ENCODE measurements at places on chromosomes 6 and 20.

GRCh38 chr6:74939721-74940620, 265.9 kb downstream of the COL12A1 start:
- DNase-seq = no peak

- no peak for DNase-seq
Observed at GRCh38 chr20:24472426-24472825, 3.0 kb downstream of the SYNDIG1 start.

GRCh38 chr6:39312912-39313525, 1.2 kb downstream of the KCNK17 start:
- DNase-seq = no peak

DNA sequence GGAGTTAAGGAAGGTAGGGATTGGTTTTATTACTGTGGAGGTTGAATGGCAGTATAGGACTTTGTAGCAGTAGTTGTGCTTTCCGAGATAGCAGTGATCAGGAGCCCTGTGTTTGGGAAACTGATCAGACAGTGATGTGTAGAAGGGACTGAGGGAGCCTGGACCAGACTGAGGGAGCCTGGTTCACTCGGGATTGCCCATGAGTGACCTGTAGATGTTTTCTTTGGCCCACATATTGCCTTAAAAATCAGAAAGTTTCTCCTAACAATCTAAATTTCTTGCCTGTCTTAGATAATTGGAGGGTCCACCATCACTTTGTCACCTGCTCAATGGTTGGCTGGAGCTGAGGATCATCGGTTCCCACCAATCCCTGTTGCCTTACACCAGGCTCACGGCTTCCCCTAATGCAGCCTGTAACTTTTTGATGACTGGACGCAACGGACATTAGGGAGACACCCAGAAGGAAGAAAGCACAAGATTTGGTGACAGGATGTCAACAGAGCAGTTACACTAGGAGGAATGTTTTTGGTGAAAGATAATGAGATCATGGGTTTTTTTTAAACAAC, 1.1 kb downstream of the CDS2 start:
- DNase-seq = no peak

- no peak for DNase-seq
Observed at GRCh38 chr6:146295695-146296094, 247.9 kb upstream of the RAB32 start.

- no peak for DNase-seq
Observed at GRCh38 chr6:42295677-42296076, 78.0 kb upstream of the MRPS10 start.

DNA sequence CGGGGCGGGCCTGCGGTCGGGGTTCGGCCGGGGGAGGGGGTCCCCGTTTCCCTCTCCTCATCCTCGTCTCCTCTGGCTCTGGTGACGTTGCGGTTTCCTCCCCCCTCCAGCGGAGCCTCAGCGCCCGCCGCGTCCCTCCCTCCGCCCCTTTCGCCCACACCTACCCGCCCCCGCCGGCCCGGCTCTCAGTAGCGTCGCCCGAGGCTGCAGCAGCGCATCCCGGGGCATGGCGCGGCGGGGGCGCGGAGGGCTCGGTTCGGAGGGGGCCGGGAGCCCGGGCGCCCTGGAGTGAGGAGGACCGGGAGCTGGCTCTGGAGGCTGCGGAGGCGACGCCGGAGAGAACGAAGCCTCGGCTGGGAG, at the start of gene DSE:
Gene DSE (plus strand): TSS at position 188 of the 360 bp plus-strand sequence. CDS start 28,304 bp downstream, outside the sequence.
- peak; percentile 78 for DNase-seq

DNA sequence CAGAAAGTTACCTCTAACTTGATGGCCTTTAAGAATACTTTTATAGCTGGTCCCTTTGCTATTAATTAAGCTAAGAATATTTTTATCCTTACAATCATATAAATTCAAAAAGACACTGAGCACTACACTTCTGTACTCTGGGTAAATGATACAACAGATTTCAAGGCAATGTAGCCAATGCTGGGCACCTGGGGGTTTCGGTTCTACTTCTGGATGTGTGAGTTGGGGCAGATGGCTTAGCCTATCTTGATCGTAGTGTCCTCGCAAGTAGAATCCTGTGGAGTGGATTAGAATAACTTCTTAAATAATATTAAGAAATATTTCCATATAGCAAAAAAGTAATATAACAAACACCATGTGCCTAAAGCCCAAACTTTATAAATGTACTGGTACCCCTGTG, 96.9 kb upstream of the NT5E start:
- DNase-seq = no peak

GRCh38 chr6:132218059-132218696, 183.1 kb downstream of the MOXD1 start:
- DNase-seq = no peak

DNA sequence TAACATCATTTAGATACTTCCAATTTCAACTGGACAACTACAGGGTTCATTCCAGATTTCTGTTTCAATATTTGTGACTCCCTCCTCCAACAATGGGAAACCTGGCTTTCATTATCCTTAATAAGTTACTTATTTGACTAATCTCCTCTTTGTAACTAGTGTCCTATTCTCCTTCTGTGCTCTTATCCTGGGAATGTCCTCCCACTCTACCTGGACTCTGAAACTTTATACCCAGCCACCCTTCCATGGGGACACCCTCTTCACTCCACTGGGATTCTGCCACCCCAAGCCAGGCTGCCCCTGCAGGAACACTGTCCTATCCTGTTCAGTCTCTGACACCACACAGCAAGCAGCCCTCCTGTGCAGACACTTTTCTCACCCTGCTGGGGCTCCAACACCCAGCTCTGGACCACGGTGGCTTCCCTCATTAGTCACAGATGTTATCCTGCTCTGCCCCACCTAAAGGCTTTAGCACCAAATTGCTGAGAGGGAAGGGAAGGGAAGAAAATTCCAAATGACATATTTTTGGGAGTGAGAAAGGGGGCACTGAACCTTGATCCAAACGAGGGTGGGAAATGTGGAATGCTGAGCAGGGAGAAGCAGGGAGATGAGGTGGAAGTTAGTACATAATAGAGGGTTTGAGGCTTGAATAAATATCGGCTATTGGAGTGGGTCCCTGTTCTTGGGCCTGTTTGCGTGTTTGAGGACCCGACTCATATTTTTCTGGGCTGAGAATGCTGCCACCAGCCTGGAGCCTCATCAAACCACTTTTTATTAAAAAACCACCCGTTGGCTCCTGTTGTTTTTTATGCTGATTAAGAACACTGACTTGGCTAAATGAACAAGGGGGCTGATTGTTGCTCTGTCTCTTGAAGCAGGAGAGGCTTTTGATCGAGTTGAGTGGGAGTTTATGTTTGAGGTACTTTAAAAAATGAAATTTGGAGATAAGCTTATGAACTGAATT, 54.0 kb upstream of the AKIRIN2 start:
- no peak for DNase-seq

DNA sequence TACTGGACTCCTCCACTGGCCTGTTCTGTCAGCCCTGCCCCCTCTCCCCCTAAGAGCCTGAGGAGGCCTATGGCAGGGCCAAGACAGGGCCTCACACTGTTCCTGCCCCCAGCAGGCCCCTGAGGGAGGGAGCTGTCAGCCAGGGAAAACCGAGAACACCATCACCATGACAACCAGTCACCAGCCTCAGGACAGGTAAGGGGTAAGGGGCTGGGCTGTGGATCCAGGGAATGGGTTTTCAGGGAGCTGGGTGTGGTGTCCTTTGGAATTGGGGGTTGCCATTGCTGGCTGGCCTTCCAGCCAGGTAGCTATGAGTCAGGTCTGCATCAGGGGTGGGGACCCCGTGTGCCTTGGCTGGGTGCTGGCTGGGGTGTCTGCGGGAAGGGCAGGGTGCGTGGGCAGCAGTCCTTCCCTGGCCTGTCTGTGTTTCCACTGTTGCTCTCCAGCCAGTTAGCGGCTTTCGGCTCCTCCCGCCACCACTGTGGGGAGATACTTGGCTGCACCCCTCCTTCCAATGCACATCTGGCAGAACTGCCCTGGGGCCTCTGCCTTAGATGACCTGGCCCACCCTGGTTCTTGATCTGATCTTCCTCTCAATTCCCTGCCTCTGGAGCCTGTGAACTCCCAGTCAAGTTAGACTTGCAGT, 3.9 kb downstream of the SLC29A1 start:
- no peak for DNase-seq

DNA sequence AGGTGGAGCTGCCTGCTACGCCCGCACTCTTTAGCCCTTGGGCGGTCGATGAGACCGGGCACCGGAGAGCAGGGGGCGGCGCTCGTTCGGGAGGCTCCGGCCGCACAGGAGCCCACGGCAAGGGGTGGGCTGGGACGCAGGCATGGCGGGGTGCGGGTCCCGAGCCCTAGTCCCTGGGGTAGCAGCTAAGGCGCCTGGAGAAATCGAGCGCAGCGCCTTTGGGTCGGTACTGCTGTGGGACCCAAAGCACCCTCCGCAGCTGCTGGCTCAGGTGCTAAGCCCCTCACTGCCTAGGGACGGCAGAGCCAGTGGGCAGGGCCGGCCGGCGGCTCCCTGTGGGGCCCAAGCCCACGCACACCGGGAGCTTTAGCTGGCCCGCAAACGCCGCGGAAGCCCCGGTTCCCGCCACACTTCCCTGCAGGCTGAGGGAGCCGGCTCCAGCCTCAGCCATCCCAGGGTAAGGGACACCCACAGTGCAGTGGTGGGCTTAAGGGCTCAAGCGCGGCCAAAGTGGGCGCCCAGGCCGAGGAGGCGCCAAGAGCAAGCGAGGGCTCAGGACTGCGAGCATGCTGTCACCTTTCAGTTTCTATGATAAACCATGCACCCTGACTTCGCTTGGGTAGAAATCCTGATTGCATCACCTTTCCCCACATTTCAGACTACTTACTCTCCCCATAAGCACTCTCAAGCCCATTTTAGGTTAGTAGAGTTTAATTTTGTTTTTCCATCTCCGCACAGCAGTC, 52.0 kb downstream of the MYLIP start:
- no peak for DNase-seq

DNA sequence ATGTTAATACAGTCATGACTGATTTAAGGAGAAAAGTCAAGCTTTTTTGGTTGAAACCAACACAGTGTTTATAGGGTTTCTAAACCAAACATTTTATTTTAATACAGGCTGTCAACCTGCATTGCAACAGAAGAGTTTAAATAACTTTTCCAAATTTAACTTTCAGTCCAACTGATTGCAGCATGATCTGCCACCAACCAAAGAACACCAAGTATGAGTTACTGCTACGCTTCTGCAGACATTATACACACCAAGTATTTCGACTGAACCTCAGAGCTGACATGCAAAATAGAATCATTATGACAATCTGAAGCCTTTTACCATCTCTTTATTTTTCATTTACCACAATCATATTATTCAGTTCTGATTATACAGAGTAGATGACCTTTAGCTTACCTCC, 151.2 kb upstream of the DST start:
- DNase-seq = no peak

DNA sequence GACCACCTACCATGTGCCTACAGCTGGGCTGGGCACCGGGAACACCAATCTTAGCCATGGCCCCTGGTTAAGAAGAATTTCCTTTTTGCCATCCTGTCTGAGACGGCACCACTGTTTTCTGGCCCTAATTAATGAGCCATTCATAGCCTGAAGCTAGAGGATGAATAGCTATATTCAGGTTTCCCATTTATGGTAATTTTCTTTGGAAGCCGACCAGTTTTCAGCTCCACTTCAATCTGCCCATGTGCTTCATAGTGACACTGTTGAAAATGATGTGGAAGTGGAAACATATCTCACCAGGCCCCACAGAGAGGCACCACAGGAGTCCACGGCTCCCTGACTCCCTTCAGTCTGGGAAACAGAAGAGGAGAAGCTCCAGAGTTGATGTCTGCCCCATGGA, 22.6 kb upstream of the ULBP3 start:
- no peak for DNase-seq

DNA sequence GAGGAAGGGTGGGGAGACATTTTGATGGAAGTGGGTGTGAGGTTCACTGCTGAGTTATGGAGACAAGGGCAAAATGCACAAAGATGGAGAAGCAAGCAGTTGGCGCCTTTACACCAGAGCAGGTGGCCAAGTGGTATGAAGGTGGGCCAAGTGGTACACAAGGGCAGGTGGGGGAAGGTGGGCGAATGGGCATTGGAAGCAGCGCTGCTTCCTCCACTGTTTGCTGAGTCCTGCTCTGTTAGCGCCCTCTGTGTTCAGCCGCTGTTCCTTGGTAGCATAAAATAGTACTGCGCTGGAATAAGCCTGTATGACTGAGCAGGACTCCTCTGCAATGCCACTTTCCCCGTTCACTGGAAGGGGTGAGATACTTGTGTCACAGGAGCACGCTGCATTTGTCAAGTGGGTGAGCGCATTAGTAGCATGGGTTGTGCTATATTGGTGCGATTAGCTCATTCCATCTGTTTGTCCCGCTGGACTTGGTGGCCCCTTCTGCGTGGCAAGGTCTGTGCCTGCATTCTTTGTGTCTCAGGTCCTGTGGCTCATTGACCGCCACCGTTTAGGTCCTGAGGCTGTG, 116.4 kb downstream of the TOX2 start:
- peak; percentile 42 for DNase-seq

DNA sequence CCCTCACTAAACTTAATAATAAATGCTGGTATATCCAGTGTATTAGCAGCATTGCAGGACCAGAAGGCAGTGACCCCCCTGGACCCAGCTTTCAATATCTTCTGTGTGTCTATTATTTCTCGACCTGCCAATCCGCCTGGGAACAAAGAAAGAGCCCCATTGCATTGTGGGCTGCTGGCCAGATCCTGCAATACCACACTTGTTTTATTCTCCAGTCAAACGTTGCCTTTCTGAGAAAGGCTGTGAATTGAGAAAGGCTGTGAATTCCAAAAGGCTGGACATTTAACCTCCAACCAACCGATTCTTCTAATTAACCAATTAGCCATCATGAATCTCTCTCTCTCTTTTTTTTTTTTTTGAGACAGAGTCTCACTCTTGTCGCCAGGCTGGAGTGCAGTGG, 1.5 kb upstream of the MTO1 start:
- DNase-seq = no peak

DNA sequence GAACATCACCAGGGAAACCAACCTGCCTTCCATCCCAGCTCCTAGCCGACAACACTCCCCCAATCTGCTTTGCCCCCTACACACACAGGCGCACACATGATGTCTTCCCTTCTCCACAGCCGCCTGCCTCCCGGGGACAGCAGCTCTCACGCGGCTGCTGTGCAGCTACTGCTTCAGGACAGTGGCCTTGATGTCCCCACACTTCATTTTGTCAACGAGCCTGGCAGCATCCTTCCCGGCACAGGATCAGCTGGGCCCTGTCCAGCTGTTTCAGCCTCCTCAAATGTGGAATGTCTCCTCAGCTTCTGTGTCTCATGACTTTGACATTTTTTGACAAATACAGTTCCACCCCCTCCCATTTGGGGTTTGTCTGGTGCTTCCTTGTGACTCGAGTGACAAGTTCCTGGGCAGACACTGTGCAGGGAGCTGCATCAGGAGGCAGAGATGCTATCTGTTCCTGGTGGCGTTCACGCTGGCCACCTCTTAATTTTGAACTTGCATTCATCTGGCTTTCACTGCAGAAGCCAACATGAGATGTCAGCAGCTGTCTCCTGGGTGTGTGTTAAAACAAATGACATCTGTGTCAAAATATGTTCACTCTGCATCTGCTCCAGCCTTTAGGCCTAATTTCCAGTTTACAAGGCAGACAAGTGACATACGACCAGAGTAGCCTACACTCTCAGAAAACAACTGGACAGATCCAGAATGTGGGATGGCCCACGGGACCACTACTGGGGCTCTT, 57.2 kb downstream of the GINS1 start:
- DNase-seq = no peak

Measured in activated CD8-positive, alpha-beta memory T cell treated with anti-CD3 and anti-CD28 coated beads for 24 hours (primary cell).